HEK293T (cell line): ENCODE measurements at places on chromosomes 4 and X.

- no peak for DNase-seq
Measured at GRCh38 chr4:26005764-26006163, 91.7 kb downstream of the SMIM20 start.

GRCh38 chr4:48085821-48086589 lies 48.0 kb downstream of the TXK start:
- no peak for DNase-seq

DNA sequence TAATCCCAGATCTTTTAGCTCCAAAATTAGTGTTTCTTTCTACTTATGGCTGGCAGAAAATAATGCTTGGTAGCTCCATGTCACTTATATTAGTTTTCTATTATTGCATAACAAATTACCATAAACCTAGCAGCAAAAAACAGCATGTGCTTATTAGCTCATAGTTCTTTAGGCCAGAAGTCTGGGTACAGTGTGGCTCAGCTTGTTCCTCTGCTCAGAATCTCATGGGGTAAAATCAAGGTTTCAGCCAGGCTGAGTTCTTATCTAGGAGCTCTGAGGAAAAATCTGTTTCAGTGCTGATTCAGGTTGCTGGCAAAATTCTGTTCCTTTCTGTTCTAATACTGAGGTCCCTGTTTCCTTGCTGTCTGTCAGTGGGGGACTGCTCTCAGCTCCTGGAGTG lies 101.1 kb downstream of the CT47B1 start:
- no peak for DNase-seq

DNA sequence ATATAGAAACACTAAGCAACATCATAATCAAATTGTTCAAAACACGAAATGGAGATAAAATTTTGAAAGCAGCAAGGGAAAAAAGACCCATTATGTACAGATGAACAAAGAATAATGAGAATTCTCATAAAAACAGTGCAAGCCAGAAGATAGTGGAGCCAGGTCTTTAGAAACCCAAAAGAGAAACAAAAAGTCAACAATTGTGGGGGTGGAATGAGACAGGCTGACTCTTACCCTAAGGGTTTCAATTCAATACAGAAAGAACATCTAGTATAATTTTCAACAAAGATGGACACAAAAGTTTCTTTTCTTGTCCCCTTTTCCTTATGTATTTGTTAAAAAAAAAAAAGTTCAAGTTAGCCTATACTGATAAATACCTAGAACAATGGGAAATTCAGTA lies 34.0 kb upstream of the MAGEB2 start:
- no peak for DNase-seq

DNA sequence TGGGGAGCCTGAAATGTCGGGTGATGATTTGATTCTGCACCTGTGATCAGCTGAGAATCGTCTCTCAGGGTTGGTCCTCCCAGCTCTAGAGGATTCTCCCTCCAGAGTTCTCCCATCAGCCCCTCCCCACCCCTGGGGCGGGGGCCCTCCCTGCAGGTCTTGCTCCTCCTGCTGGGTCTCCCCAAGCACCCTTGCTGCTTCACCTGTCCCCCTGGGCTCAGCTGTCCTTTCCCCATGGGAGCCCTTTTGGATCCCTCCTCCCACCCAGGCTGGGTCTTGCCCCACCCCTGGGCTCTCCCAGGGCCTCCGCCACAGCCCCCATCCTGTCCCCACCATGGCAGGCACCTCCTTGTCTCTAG lies 22.2 kb downstream of the PSAPL1 start:
- DNase-seq, result no peak

DNA sequence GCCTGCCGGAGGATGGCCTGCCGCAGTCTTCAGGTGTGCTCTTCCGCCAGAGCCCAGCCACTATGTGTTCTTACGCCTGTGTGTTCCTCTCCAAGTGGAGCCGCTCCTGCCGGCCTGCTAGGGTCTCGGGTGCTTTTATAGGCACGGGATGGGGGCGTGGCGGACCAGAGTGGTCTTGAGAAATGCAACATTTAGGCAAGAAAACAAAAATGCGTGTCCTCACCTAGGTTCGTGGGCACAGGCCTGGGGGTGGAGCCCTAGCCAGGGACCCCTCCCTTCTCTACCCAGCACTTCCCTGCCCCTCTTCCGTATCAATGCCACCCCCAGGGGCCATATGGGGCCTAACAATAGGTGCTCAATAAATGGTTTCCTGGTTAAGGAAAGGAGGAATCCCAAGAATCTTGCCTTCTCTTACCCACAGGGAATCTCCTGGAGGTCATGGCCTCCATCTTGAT lies 34.4 kb upstream of the LRBA start:
- DNase-seq, result no peak

DNA sequence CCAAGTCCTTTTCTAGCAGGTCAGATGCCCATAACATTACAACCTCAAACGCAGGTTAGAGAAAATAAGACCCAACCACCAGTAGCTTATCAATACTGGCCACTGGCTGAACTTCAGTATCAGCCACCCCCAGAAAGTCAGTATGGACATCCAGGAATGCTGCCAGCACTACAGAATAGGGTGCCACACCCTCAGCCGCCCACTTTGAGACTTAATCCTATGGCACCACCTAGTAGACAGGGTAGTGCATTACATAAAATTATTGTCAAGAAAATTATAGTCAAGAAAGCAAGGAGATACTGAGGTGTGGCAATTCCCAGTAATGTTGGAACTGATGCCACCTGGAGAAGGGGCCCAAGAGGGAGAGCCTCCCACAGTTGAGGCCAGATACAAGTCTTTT lies 19.9 kb upstream of the TRIM61 start:
- DNase-seq, result peak; percentile 13

- DNase-seq, result no peak
Measured at GRCh38 chr4:122012735-122013134, 60.9 kb upstream of the TRPC3 start.

DNA sequence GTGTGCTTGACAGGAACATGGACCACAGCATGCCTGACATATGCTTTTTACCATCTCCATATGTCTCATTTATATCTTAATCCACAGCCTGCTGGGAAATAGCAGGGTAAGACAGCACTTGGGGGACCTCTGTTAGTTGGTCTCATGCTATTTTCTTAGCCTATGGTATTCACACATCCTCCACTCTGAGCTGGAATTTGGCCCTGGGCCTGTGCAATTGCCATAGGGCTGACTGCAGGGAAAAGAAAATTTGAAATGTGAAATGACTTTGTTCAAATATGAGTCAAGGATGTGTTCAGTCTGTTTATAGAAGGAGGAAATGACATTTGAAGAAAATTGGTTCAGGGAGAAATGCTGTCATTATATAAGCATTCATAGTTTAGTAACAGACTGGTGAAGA lies 9.6 kb upstream of the MAP7D3 start:
- no peak for DNase-seq

- no peak for DNase-seq
Measured at GRCh38 chrX:115350711-115351381, 61.3 kb downstream of the LUZP4 start.

GRCh38 chr4:48649505-48649904 lies 130.6 kb downstream of the FRYL start:
- DNase-seq, result no peak

- no peak for DNase-seq
Measured at GRCh38 chr4:545612-546011, 30.5 kb downstream of the TMEM271 start.

GRCh38 chr4:170827562-170828274 lies 738.0 kb upstream of the AADAT start:
- DNase-seq, result no peak

DNA sequence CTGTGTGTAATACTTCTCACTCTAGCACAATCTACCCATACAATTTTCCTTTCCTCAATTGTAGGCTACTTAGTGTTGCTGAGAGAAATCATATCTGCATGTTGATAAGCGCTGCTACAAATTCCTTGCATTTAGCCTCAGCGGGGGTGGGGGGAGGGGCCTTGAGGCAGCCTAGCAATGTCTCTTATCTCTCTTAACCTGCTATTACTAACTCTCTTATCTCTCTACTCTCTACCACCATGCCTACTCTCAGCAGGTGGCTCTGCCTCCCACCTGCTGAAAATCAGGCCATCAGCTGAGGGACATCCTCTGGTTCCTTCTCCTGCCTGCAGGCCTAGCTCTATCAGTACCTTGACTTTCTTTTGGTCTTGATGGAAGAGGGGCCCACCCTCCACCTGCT lies 98.9 kb downstream of the GPR82 start:
- peak; percentile 7 for DNase-seq

GRCh38 chr4:108276690-108277089 lies 108.0 kb upstream of the LEF1 start:
- no peak for DNase-seq

GRCh38 chr4:138235419-138235952 lies 6.7 kb downstream of the SLC7A11 start:
- no peak for DNase-seq

- no peak for DNase-seq
Measured at GRCh38 chr4:10347281-10347795, 109.9 kb downstream of the ZNF518B start.

GRCh38 chr4:75004755-75005668 lies 72.1 kb downstream of the PARM1 start:
- no peak for DNase-seq

GRCh38 chrX:40570346-40571093 lies 10.2 kb upstream of the ATP6AP2 start:
- no peak for DNase-seq

DNA sequence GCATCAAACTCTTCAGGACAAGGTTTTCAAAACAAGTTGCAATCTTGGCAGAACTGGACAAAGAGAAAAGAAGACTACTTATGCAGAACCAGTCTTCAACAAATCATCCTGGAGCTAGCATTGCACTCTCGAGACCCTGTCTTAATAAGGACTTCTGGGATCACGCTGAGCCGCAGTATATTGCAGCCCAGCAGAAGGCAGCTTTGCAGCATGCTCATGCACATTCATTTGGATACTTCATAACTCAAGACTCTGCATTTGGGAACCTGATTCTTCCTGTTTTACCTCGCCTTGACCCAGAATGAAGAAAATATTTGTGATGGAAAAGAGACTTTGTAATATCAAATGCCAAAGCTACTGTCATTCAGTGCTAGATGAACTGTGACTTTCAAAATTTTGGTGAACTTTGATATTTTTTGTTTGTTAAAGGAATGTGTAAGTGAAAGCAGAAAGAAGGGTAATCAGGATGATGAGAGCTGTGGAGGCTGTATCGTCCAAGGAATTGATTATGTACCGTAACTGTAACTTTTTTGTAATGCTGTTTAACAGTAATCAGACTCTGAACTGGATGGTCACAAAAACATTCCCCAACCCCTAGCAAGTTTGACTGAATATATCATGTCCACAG lies 27.2 kb downstream of the HSPA4L start:
- no peak for DNase-seq

GRCh38 chrX:66164470-66164869 lies 423 bp downstream of the HEPH start:
- DNase-seq, result no peak

GRCh38 chrX:53481816-53482465 lies 47.8 kb upstream of the HSD17B10 start:
- peak; percentile 56 for DNase-seq

- no peak for DNase-seq
Measured at GRCh38 chr4:25370242-25370641, 6.8 kb upstream of the ANAPC4 start.

DNA sequence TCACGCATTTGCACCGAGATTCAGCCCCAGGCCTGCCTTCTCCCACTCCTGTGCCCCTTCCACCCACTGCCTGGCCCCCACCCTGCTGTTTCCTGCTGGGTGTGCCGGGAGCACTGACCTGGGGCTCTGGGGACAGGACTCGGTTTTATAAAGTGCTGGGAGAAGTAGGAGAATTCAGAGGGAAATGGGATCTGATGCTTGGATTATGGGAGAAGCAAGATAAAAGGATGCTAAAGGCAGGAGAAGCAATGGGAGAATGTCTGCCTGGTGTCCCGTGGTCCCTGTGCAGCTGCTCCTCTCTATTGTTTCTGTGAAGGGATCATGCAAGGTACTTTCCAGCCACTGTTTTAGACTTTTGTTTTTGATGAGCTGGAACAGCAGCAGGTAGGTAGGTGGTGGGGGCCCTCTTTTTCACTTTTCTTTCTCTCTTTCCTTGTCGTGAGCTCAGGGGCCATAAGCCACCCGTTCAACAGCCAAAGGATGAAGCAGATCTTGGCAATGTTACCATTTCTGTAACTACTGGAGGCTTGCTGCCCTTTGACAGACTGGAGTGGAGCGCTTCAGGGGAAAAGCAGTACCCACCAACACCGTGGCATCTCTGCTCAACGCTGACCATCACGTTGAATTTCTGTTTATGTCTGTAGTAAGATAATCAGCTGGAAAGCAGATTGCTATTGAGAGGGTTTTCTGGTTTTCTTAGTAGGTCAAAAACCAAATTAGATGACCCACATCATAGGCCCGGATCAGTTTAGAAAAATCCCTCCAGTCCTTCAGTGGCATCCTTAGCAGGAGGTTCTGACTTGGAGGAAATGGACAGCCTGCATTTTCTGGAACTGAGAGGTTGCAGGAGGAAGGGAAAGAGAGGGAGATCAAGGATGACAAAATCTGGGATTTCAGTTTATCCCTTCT lies 63.8 kb upstream of the ENPP6 start:
- no peak for DNase-seq

- no peak for DNase-seq
Measured at GRCh38 chr4:139521754-139522401, 34.1 kb downstream of the SETD7 start.

DNA sequence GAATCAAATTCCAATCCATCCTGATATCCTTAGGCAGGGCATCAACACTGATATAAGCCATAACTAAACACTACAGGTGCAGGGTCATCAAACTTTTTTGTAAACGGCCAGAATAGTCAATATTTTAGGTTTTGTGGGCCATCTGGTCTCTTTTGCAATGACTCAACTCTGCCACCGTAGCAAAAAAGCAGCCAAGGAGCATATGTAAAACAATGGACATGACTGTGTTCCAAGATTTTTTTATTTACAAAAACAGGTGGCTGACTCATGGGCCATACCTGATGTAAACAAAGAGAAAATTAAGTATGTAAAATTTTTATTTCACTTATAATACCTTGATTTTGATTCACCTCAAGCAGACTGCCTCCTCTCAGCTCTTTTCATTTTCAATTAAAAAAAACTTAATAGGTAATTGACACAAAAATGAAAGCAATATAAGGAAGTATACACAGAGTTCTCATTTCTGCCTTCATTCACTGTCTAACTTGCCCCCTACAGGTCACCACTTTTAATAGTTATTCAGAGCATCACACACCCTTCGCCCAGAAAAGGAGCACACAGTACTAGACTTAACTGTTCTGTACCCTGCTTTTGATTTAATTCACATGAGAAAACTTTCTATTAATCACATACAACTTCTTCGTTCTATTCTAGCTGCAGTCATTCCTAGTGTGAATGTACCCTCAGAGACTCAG lies 35.3 kb upstream of the GPM6B start:
- no peak for DNase-seq

GRCh38 chrX:40422021-40422420 lies 158.7 kb upstream of the ATP6AP2 start:
- no peak for DNase-seq

GRCh38 chr4:86531440-86531839 lies 62.7 kb upstream of the PTPN13 start:
- no peak for DNase-seq

- DNase-seq, result no peak
Measured at GRCh38 chr4:124390861-124391260, 321.7 kb downstream of the ANKRD50 start.

DNA sequence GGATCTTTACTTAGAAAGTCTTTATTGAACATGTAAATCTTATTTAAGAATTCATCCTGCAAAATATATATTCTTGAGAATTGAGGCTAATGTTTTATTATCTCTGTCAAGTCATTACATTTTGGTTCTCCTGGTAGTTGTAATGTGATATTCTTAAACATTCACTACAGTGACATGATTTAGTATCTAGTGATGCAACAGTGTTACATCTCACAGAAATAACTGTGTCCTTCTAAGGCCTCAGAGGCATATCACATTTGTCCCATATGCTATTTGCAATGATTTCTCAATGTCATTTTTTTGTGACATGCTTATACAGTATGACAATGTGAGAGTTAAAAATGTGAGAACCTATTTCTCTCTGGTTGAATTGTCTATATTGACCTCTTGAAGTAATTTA lies 34.1 kb downstream of the PRRG1 start:
- DNase-seq, result no peak
